T-helper 2 cell treated with Interferon-gamma antibody and Interleukin-4, amounts not matched to agents 100 ng/mL and 5 ng/mL, for 36 hours (primary cell): ENCODE measurements at places on chromosomes 11 and 22. TPM values are rescaled to one million over a fixed set of nuclear protein-coding genes. Genes with fewer than 3 reads are reported as not detected.

Gene CYP2R1
- 15.3 and 15.4 TPM in 2 replicates for total RNA-seq

Gene MYOD1
- total RNA-seq: not detected in 2 replicates

Gene DRICH1
- 1.2 and 1.4 TPM in 2 replicates for total RNA-seq

Gene WT1
- not detected in 2 replicates for total RNA-seq

Gene TNNI2
- 0.70 and 0.75 TPM in 2 replicates for total RNA-seq

Gene FOLR1
- total RNA-seq: not detected in 2 replicates

Gene IFITM10
- 0.66 and 0.68 TPM in 2 replicates for total RNA-seq

Gene SCGB1C1
- not detected in 2 replicates for total RNA-seq

Gene VWCE
- 2.9 and 3.8 TPM in 2 replicates for total RNA-seq

Gene TRIM22
- total RNA-seq: 173 and 177 TPM in 2 replicates

Gene SPI1
- total RNA-seq: not detected in 2 replicates

Gene KCNE3
- not detected in 2 replicates for total RNA-seq
